ENCODE measurements at places on chromosomes 5 and 9. TPM values are rescaled to one million over a fixed set of nuclear protein-coding genes. Genes with fewer than 3 reads are reported as not detected.

GRCh38 chr5:7015586-7016256, 302.5 kb downstream of the TENT4A start:
- no peak for DNase-seq

- DNase-seq = no peak
Observed at GRCh38 chr5:2001300-2001699, 118.6 kb upstream of the IRX4 start.

Gene GPR151
- not detected for total RNA-seq

- DNase-seq = no peak
Observed at GRCh38 chr5:7500256-7500655, 104.3 kb downstream of the ADCY2 start.

DNA sequence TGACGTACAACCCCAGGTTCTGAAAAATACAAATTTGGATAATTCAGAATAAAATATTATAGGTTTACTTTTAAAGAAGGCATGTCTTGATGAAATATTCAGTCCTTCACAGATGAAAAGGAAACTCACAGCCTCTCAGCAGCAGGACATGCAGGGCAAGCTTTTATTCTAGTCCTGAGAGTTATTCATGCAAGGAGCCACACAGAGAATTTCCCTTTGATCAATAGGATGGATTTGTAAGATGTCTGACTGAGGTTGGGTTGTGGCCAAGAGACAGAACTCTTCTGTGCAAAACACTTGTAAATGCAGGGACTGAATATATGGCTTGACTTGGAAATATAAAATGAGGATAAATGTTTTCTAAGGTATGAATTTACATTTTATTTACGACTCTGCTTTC, 48.8 kb upstream of the TBCA start:
- no peak for DNase-seq
